ENCODE measurements at places on chromosomes 3 and 15.

DNA sequence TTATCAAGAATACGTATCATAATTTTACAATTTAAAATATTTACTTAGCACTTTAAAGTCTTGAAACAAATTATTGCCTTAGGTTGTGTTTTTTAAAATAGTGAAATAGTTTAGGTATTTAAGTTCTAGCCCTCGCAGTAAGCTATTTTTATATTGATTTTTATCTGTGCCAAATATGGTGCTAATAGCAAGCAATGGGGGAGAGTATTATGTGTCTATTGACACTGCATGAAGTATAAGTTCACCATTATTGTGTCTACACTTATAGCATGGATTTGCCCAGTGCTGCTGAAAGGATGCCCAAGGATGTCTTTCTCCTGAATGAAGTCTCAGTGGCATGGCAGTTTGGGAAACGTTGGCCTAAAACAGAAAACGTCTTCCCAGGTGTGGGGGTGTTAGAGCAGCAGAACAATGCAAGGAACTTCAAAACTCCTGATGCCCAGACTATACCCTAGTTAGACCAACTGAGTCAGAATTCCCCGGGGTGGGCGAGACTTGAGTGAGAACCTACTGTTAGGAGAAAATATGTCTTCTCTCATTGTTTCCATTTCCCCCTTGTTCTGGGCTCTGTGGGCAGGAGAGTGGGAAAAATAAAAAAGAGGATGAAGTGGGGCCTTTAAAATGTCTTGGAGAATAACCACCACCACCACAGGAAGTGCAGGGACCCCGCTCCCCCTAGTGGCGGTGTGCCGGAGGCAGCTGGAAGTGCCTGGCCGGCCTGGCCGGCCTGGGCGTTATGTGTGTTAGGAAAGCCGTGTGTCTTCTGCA is 104.2 kb upstream of the SLC7A14 start:
- no peak for DNase-seq

DNA sequence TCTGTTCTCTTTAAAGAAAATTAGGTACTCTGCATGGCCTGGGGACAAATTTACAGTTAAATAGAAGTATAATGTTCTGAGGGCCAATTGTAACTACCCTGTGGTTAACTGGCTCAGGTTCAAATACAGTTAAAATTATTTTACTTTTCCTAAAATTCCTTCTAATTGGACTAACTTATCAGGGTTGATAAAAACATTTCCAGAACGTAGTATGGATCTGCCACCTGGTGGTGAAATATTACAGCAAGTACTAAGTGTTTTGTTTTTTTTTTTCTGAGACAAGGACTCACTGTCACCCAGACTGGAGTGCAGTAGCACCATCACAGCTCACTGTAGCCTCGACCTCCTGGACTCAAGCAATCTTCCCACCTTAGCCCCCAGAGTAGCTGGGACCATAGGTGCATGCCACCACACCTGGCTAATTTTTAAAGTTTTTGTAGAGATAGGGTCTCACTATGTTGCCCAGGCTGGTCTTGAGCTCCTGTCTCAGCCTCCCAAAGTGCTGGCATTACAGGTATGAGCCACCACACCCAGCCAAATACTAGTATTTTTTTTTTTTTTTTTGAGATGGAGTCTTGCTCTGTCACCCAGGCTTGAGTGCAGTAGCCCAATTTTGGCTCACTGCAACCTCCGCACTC is 29.2 kb downstream of the NEO1 start:
- no peak for DNase-seq

- DNase-seq = no peak
Measured at GRCh38 chr3:52670621-52671521, 14.8 kb downstream of the PBRM1 start.

GRCh38 chr15:91526424-91526823 is 327.1 kb upstream of the SLCO3A1 start:
- DNase-seq = no peak

DNA sequence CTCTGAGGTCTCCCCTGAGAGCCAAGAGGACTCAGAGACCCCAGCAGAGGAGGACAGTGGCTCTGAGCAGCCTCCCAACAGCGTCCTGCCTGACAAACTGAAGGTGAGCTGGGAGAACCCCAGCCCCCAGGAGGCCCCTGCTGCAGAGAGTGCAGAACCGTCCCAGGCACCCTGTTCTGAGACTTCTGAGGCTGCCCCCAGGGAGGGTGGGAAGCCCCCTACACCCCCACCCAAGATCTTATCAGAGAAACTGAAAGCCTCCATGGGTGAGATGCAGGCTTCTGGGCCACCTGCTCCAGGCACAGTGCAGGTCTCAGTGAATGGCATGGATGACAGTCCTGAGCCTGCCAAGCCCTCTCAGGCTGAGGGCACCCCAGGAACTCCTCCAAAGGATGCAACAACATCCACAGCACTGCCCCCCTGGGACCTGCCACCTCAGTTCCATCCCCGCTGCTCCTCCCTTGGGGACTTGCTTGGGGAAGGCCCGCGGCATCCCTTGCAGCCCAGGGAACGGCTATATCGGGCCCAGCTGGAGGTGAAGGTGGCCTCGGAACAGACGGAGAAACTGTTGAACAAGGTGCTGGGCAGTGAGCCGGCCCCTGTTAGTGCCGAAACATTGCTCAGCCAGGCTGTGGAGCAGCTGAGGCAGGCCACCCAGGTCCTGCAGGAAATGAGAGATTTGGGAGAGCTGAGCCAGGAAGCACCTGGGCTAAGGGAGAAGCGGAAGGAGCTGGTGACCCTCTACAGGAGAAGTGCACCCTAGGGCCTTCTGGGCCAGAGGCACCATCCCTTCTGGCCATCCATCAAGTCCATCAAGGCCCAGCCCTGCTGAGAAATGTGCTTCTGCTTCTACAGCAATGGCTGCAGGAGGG is 23.6 kb downstream of the PLEKHO2 start:
- DNase-seq = no peak

- no peak for DNase-seq
Measured at GRCh38 chr3:172397716-172398405, 50.4 kb downstream of the GHSR start.

GRCh38 chr3:108133048-108133369 is 42.2 kb upstream of the CD47 start:
- no peak for DNase-seq

DNA sequence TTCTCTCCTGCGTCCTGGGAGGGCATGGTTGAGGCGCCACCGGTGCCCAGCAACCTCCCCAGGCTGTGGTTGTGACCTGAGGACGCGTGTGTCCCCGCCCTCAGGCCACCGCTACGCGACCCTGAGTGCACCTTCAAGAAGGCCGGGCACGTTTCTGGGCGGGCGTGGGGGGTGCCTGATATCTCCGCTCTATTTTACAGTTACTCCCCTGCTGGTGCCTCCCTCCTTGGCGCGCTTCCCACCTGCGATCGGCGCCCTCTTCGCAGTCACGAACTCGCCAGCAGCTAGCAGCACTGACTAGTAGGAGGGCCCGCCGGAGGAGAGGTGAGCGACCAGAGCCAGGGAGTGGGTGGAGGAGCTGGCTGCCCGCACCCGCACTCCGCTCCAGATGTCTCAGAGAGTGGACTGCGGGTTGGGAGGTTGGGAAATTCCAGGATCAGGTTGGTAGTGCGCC is 43.2 kb upstream of the POLG start:
- no peak for DNase-seq

- DNase-seq = no peak
Measured at GRCh38 chr15:63133786-63134185, 12.1 kb downstream of the LACTB start.

- DNase-seq = no peak
Measured at GRCh38 chr3:172750069-172750367, 508 bp upstream of the ECT2 start.

DNA sequence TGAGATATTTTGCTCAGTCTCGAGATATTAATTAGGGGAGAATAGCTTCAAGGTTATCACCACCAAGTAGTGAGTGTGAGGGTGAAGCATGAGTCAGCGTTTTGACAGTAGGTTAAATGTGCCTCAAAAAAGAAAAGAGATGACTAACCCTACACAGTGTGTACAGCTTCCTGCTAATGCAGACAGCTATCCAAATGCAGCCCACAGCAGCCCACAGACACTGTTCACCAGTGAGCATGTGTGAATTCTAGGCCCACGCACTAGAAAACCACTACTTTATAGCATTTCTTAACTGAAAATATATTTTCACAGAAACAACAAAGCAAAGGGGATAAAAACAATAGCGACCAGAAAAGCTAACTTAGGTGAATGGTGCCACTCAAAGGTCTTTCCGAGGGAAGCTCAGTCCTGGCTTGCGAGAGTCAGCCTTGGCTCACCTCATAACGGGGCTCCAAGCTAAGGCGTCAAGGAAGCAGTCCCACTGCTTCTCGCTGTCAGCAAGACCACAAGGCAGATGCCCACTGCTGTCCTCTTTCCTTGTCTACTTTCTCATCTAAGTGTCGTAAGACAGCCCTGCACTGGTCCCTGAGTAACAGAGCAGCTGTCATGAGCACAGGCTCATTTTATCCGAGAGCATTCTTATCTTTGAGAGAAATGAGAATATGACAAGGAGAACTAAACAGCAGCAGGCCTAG is 47.6 kb downstream of the TXNRD3 start:
- DNase-seq = peak; percentile 9

DNA sequence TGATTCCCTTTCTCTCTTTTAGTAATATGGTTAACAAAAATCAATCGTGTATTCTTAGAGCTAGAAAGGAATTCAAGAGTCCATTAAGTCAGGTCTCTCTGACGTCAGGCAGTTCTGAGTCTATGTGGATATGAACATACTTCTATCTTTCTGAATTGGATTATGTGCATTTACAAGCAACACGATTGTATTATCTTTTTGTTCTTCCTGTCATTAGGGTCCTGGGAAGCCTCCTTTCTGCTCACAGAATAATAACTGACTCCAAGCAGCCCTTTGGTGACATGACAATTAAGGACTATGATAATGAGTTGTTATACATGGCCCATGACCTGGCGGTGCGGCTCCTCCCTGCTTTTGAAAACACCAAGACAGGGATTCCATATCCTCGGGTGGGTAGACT is 14.0 kb downstream of the EDEM1 start:
- no peak for DNase-seq

- DNase-seq = no peak
Measured at GRCh38 chr3:119817071-119817470, 35.2 kb downstream of the NR1I2 start.

DNA sequence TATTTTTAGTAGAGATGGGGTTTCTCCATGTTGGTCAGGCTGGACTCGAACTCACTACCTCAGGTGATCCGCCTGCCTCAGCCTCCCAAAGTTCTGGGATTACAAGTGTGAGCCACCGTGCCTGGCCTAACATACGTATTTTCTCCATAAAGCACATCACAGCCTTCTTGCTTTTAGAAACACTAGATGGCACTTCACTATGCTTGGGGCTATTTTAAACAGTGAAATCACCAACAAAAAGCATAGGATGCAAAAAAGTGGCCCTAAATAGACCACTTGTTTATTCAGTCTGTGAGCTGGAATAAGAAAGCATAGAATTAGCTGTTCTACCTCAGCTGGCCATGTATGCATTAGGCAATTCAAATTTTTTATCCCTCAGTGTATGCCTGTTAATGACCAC is 46.0 kb downstream of the PRICKLE2 start:
- DNase-seq = no peak

GRCh38 chr3:16188071-16188470 is 13.6 kb downstream of the GALNT15 start:
- no peak for DNase-seq

DNA sequence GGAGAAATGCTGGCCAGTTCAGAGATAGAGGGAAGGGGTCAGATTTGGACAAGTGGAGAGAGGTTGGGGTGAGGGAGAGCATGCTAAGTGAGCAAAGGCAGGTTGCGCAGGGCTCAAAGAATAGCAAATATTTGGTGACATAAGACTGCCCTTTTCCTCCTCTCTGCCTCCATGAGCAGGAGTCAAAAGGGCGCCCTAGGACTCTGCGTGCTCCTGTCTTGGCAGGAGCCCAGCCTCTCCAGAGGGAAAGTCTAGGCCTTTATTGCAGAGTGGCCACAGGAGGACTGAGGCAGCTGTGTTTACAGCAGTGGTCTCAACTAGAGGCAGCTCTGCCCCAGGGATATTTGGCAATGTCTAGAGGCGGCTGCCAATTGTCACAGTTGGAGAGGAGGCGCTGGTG is 165.6 kb downstream of the FAM43A start:
- DNase-seq = no peak

- DNase-seq = no peak
Measured at GRCh38 chr15:78035321-78035751, 42.2 kb downstream of the TBC1D2B start.

- DNase-seq = no peak
Measured at GRCh38 chr15:73826711-73827251, 46.6 kb upstream of the TBC1D21 start.

GRCh38 chr15:72866182-72866581 is 82.6 kb upstream of the ADPGK start:
- DNase-seq = no peak

- DNase-seq = no peak
Measured at GRCh38 chr3:122931636-122932035, 95.9 kb downstream of the SEMA5B start.

DNA sequence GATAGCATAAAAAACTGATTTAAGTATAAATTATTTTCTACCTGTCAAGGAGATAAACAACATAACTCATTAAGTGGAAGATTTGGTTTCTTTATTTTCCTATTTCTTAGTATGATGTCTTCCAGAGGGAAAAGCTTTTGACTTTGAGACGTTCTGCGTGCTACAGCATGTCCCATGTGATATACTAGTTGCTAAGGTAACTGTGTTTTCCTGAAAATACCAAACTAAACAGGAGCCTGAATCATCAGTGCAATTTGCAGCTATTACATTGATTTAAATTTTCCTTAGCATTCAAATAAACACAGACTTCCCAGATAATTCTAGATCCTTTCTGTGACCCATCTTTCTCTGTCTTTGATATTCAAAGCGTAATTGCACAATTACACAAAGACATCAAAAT is 117.7 kb upstream of the P2RY1 start:
- DNase-seq = no peak

- no peak for DNase-seq
Measured at GRCh38 chr3:4664412-4664811, 171.3 kb downstream of the ITPR1 start.

DNA sequence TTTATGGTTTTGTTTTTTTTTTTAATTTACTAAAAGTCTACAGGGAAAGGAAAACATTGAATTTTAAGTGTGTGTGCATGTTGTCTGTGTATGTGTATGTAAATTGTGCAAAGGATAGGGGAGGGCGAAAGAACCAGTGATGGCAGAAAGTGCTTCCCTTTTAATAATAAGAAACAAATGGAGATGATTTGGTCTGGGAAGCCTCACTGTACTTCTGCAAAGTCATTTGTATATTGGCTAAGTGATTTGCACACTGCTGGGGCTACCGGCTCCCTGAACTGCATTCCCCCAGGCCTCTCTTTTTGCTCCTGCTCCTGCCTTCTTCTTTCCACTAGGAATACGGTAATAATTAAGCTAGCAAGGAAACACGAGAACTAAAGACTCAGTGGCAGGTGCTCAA is 101.2 kb downstream of the CD47 start:
- no peak for DNase-seq
